ENCODE measurements at places on chromosomes 5 and 9.

DNA sequence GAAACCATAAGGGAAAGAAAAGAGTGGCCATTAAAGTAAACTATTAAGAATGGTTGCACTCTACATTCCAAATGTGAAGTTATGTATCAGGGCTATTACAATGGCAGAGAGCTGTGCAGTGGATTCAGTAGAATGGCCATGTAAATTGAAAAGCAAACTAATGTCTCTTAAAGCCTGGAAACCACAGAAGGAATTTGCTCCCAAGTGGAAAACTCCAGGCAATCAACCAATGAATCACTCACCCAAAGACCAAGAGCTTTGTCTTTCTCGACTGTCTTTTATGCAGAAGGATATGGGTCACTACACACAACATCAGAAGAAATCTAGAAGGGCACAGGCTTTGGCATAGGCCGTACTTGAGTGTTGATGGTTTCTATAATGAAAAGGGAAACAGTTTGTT lies 114.9 kb downstream of the TLE1 start:
- DNase-seq: no peak

GRCh38 chr9:88993871-88994460 lies 2.7 kb downstream of the S1PR3 start:
- no peak for DNase-seq

DNA sequence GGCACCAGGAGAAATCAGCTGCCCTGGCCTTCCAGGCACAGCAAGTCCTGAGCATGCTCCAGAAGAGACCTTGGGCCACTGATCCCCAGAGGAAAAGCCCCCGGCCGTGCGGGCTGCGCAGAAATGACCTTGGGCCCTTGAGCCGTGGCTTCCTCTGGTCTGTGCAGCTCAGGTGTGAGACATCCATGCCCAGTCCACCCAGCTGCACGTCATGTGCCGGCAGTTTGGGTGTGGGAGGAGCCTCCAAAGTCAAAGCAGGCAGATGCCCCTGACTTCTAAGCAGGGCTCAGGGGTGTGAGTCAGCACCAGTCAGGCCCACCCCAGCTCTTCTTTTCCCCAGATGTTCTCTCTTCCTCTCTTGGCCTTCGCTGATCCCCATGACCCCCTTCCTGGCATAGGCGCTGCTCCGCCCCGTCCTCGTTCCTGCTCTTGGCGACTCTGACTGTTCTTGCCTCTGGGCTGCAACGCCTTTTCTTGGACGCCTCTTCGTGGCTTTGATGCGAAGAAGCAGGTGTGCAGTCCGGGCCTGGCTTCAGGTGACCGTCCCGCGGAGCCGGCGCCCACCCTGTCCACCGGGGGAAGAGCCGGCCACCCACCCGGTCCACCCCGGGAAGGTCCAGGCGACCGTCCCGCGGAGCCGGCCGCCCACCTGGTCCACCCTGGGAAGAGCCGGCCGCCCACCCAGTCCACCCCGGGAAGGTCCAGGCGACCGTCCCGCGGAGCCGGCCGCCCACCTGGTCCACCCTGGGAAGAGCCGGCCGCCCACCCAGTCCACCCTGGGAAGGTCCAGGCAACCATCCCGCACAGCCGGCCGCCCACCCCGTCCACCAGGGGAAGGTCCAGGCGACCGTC lies 5.9 kb upstream of the QSOX2 start:
- no peak for DNase-seq

DNA sequence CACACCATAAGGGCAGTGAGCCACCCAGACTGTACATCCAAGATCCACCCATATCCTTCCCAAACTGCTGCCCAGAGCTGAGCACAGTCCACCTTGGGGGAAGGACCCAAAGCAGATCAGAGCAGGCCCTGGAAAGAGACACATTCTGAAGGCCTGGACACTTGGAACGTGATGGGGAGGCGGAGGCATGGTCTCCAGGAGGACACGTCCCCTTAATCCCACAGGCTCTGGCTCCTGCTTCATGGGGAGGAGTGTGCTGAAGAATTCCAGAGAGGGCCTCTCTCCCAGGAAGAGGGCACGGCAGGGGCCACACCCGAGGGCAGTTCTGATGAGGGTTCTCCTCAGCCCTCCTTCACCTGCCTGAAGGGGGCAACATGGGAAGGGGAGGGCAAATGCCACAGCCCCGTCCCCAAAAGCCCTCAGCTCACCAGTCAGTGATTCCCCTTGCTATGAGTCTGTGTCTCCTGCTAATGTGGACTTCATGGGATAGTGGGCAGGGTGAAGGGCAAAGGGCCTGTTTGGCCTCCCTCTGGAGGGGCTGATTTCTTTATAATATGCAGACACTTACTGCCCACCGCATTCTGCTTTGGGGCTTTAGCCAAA lies 276.8 kb downstream of the ENC1 start:
- no peak for DNase-seq

- no peak for DNase-seq
Measured at GRCh38 chr5:32687499-32687831, 23.7 kb upstream of the NPR3 start.

GRCh38 chr9:70413464-70413798 lies 1.0 kb downstream of the KLF9 start:
- DNase-seq: no peak

- DNase-seq: no peak
Measured at GRCh38 chr5:97489010-97489840, 306.2 kb upstream of the RIOK2 start.

GRCh38 chr5:9440517-9440916 lies 105.4 kb downstream of the SEMA5A start:
- DNase-seq: no peak

GRCh38 chr5:136033848-136034247 lies 5.1 kb downstream of the TGFBI start:
- DNase-seq: no peak

DNA sequence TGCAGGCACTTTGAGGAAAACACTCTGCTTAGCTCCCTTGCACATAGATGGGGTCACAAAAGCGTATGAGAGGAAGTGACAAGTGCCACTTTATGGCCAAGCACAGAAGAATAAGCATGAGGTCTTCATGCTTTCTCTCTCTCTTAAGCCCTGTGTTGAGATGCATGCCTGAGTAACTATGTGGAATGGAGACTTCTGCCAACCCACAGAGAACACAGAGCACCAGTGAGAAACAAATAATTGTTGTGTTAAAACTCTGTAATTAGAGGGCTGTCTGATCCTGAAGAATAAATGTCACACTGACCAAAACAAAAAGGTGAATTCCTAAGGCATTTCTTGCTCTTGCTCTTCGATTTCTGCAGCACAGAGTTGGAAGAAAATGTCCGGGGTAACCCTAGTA lies 488.5 kb downstream of the CTNND2 start:
- no peak for DNase-seq

DNA sequence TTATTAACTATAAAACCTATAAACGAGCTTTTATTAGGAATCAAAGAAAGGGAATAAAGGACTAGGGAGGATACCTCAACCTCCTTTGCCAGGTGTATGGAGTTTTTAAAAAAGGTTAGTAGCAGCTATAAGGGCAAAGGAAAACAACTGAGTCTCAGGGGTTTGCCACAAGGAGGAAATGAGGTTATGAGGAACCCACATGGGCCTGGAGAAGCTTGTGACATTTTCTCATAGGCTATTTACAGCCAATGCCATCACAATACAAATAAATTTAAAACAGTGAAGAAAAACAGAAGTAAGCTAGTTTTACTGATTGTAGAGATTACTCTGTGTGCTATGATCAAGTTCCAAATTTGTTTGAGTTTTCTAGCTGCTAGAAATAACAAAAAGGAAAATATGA lies 92.6 kb downstream of the CDKN2A start:
- no peak for DNase-seq

- no peak for DNase-seq
Measured at GRCh38 chr5:116343961-116344360, 230.7 kb downstream of the SEMA6A start.

DNA sequence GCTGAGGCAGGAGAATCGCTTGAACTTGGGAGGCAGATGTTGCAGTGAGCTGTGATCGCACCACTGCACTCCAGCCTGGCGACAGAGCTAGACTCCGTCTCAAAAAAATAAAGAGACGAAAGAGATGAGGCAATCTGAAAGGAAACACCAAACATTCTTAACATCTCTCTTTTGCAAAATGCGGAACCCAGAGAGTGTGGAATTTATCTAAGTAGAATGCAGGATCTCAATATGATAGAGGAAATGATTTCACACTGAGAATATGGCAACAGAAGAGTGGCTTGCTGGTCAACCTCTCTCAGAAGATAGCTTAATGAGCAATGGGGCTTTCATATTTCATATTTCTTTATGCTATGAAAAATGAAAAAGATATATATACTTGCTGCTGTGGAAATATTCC lies 33.4 kb upstream of the PCA3 start:
- no peak for DNase-seq

DNA sequence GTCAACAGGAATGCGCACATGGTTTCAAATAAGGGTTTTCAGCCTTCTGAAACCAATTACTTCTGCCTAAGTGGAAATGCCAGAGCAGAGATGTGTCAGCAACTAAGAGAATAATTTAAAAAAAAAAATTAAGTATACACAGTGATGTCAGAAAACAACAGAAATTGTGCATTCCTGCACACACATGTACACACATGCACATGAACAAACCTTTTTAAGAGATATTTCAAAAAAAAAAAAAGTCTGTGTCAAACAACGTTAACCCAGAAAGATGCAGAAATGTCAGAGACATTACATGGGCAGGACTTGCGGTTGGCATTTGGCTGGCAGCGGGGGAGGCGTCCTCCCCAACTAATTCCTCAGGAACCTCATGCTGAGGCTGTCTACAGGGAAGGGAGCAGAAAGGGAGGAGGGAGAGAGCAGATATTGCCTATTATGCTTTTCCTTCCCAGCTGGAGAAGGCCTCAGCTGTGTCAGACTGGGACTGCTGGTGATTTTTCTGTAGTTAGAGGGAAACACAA lies 536.9 kb upstream of the WWC1 start:
- DNase-seq: no peak

DNA sequence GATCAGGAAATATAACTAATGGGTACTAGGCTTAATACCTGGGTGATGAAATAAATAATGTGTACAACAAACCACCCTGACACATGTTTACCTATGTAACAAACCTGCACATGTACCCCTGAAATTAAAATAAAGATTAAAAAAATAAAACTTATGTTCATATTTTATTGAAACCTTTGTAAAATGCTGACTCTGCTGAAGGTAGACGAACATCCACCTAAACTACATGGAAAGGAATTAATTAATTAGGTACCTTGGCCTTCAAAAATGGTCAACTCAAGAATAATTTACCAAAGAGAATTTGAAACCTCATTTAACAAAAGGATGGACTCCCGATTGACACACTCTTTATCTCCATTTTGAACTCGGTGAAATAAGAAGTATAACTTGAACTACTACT lies 152.3 kb upstream of the OR13F1 start:
- DNase-seq: no peak

DNA sequence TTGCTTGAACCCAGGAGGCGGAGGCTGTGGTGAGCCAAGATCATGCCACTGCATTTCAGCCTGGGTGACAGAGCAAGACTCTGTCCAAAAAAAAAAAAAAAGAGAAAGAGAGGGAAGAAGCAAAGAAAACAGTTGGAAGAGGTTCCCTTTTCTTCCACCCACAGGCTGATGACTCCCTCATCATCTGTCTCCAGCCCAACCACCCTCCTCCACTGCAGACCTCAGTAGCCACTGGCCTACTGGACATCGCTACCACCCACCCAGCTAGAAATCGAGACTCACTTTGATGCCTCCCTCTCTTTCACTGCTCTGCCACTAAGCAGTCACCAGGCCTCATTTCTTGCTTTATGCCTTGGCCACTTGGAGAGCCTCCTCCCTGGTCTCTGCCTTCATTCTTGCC lies 71.2 kb downstream of the NIPSNAP3B start:
- no peak for DNase-seq

DNA sequence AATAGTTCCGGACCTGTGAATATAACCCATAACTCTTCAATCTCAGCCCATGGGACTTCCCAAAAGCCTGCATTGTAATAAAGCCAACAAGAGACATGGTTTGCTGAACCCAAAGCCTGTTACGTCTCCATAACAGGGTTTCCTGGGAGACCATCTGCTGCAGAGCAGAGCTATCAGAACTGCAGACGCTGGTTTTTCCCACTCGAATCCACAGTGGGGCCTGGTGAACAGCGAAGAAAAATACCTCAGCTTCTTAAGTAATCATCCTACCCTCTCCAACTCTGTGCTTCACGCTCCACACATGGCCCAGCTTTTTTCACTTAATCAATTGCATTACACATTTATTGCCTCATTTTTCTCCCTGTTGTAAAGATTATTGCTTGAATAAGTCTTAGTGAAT lies 409.5 kb upstream of the GRIA1 start:
- no peak for DNase-seq

GRCh38 chr9:123620239-123620638 lies 264.2 kb downstream of the CRB2 start:
- no peak for DNase-seq

- DNase-seq: no peak
Measured at GRCh38 chr5:14721990-14722656, 57.6 kb downstream of the OTULIN start.

DNA sequence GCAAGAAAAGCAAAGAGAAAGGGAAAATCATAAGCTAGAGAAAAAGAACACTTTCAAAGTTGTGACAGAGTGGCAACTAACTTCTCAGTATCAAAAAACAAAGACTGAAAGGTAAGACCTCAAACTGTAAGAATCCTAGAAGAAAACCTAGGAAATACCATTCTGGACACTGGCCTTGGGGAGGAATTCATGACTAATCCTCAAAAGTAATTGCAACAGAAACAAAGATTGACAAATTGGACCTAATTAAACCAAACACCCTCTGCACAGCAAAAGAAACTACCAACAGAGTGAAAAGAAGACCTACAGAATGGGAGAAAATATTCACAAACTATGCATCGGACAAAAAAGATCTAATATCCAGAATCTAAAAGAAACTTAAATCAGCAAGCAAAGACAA lies 79.1 kb downstream of the FEM1C start:
- no peak for DNase-seq

- DNase-seq: no peak
Measured at GRCh38 chr9:137145731-137146526, 7.0 kb downstream of the GRIN1 start.

DNA sequence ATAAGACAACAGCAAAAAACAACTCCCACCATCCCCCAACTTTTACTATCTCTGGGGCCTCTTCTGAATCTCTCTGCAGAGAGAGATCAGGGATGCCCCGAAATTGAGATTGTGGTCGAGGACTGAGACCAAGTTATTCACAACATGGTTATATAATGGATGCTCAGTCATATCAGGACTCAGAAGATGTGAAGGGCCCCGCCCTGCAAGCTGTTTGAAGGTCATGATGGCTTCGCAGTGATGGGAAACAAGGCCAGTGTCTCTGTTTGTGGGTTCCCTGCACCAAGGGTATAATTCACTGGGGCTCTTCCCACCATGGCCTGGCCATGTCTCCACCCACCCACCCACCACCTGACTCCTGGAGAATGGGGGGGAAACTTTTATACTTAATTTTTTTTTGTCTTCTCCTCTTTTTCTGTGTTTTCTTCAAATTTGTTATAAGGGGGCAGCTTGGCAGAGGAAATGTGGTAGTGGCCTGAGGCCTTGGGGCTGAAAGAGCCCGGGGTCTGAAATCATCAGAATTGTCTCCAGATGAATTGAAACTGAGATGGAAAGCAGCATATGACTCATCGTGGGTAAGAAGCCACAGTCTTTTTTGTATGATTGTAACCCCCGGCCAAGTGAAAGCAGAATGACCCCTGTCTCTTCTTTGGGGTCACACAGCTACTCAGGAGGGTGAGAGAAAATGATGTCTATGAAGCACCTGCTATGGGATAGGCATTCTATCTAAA lies 15.0 kb upstream of the TEX48 start:
- no peak for DNase-seq
